H54 (cell line): ENCODE measurements at places on chromosomes 5 and 9.

GRCh38 chr9:77472646-77473045 lies 175.5 kb downstream of the GNA14 start:
- no peak for DNase-seq

GRCh38 chr9:76087976-76088375 lies 197.5 kb downstream of the PCSK5 start:
- DNase-seq = no peak

DNA sequence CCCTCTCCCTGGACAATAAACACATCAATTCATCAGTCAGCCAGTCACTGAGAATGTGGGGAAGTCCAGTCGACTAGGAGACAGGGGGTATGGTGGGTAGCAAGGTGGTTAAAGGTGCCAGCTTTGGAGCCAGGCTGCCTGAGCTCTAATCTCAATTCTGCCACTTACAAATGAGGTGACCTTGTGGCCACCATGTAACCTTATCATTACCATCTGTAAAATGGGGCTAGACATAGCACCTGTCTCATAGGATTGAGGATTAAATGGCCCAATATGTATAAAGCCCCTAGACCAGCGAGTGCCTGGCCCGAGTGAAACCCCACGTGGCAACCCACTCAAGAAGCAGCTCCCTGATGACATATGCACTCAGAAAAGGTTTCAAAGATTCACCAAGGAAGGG lies 73.3 kb upstream of the TBC1D2 start:
- DNase-seq = no peak

GRCh38 chr9:131397100-131397790 lies 3.4 kb downstream of the PRRC2B start:
- DNase-seq = no peak

GRCh38 chr5:125236981-125237380 lies 490.5 kb upstream of the ZNF608 start:
- DNase-seq = no peak

DNA sequence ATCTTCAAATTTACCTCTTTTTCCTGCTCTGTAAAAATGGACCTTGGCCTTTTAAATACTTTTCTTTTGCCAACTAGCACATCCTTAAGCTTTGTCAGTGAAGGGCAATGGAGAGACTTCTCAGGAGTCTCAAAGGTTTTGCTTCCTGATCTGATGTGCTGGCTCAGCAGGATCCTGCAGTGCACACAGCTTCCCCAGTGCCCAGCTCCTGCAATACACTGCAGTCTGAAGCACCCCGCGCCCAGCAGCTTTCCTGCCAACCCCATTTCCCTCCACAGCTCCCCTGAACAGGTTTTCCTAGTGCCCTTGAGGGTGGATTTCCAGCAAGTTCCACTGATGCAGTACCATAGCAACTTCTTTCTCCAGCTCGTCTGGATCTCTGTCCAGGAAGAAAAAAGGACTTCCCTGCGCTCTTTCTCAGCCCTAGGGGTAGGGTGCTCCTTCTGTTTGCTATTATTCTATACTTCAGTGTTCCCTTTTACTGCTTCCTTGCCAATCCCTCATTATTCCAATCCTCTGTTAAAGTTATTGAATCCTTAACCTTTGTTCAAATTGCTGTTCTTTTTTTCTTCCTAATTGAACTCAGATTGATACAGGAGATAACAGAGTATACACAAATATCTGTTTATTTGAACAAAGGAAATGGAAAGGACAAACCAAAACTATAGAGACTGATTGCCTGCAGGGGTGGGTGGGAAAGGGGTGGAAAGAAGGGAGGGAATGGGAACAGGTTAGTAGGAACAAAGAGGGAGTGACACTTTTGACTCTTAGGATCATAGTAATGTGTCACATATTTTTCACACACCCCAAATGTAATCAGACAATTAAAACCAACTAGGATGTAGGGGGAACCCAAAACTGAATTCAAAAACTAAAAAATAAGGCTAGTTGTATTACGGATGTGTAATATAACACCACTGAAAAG lies 8.5 kb downstream of the SNAPC3 start:
- no peak for DNase-seq

DNA sequence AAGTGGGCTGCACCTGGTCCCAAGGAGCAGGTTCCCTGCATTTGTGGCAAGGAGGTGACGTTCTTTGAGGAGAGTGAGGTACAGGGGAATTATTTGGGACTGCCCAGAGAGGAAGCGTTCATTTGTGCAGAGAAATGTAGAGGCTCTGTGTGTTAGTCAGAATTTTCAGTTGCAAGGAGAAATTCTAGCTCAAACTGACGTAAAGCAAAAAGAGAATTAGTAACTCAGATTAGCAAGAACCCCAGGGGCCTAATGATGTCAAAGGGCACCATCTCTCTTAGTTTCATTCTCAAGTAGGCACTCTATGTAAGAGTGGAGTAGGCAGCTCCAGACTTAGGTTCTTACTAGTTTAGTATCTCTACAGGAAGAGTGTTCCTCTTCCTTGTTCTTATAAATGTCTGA lies 2.4 kb upstream of the TXN start:
- DNase-seq = no peak

DNA sequence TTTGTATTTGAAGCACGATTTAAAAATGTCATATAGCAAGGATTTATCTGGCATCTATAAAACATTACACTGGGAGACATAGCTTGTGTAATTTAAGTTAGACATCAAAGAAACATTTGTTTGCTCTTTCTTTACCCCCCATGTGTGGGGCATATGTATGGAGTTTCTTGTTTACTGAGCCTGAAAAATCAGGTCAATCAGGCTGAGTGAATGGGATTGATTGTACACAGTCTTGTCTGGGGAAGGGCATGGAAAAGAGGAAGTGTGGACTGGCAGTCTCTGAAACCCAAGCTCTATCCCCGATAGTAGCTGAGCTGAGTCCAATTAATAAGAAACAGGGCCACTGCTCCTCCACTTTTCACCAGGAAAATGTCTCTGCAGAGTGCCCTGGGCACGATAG lies 49.4 kb downstream of the SLC46A2 start:
- DNase-seq = no peak

- DNase-seq = no peak
Observed at GRCh38 chr5:154202379-154203260, 12.1 kb downstream of the GALNT10 start.

DNA sequence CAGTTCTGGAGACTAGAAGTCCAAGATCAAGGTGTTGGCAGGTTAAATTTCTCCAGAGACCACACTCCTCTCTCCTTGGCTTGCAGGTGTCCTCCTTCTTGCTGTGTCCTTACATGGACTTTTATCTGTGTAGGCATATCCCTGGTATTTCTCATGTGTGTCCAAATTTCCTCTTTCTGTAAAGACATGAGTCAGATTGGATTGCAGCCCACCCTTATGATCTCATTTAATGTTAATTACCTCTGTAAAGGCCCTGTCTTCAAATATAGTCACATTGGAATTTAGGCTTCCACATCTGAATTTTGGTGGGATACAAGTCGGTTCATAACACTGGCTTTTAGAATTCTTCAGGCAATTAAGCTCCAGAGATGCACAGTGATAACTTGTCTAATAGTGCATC lies 322.2 kb upstream of the GRIA1 start:
- DNase-seq = no peak

DNA sequence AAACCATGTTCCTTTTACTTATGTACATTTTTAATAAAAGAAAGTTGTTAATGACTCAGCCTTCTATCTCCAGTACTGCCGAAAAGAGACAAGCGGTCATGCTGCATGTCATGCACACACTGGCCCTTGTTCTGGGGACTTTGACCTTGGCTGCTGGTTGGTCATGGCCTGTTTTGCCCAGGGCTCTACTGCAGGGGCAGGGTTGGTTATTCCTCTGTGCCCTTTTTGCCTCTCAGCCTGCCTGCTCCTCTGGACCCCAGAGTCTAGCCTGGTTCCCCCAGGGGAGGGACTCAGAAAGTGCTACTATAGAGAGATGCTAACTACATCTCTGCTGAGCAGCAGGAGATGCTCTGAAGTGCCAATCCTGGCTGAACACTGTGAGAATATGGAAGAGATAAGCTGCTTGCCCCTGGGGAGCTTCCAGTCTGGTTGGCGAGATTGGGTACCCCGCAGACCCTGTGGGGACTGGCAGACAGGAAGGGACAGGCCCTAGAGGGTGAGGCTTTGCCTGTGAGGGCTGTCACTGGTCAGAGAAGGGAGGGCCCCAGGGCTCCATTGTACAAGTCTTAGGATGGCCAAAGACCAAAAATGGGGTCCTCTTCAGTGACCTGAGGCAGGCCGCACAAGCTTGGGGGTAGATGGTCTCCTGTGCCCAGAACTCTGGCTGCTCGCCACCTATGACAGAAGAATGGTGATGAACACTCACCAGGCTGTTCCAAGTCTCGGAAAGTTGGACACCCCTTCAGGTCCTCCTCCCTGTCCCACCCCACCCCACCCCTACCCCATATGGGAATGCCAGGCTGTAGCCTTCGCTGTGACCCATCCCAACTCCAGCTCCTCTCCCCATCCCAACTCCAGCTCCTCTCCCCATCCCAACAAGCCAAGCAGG lies 14.3 kb downstream of the IRF1 start:
- no peak for DNase-seq

DNA sequence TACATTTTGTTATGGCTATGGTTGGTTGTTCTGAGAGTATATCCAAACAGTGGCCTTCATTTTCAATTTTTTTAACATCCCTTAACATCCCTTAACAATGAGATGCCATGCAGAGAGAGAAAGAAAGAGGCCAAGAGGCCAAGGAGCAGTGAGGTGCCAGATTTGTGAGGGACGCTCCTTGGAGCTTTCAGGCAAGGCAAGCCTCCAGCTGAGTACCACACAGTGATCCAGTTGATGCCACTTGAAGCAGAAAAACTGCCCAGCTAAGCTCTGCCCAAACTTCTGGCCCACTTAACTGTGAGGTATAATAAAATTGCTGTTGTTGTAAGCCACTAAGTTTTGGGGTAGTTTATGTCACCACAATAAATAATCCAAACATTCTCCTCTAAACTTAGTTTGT lies 22.6 kb upstream of the EMB start:
- DNase-seq = no peak
